ENCODE measurements at places on chromosomes 11 and 22.

DNA sequence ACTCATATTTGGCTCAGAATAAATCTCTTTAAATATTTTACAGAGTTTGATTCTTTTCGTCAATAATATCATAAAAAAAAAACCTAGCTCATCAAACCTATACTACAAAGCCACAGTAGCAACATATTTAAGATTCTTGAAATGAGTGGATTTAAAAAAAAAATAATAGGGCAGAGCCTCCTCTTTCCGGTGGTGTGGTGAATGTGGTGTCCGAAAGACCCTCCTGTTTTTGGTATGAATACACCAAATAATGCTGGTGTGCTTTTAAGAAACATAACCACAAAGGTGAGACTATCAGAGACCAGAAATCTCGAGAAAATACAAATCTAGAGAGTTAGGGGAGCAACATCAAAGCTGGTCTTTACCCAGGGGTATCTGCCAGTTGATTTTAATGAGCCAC is 342.6 kb downstream of the TBC1D22A start:
- no peak for DNase-seq

DNA sequence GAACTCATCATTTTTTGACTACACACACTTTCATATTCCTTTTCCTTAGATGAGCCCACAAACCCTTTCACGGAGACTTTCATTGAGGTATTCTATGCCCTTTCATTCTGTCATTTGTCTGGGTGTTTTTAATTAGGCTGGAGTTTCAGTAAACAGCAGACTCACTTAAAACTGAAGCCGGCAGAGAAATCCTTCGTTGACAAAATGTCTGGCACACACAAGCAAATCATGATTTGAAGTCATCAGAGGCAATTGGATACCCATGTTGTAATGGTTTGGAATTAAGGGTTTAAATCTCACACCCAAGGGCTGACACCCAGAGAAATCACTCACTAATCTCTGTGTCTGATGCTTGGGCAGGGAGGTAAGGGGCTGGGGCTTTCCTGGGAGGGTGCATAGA is 127.1 kb downstream of the EHF start:
- DNase-seq, result no peak

- DNase-seq, result no peak
Observed at GRCh38 chr11:64546176-64546575, 44.8 kb upstream of the SLC22A12 start.

- no peak for DNase-seq
Observed at GRCh38 chr11:8268530-8269400, 5.1 kb upstream of the LMO1 start.

GRCh38 chr22:36218648-36219193 is 17.1 kb upstream of the APOL4 start:
- DNase-seq, result no peak

- DNase-seq, result no peak
Observed at GRCh38 chr11:130390071-130390758, 38.2 kb downstream of the ADAMTS8 start.

DNA sequence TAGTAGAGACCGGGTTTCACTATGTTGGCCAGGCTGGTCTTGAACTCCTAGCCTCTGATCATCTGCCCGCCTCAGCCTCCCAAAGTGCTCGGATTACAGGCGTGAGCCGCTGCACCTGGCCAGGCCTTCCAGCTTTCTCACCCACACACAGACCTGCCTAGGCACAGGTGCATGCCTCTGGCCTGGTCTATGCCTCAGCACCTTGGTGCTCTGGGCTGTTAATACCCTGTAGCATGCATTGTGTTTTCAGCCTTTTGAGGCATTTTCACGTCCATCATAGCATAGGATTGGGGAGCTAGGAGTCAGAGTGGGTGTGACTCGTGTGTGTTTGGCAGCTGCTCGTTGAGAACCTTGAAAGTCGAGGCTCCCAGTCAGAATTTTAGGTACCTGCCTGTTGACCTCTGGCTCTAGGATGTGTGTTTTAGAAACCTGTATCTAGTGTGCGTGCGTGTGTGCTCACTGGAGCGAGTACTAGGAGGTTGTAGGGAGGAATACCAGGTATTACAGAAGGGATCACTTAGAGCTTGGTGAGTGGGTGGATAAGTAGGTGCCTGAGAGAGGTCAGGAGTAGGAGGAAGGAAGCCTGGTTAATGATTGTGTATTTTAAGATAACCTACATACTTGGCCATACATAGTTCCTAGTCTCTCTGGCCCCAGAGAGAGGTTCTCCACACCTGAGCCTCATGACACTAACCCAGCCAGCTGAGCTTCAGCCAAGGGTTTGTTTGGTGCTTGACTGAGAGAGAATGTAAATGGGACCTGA is 20.0 kb downstream of the CRKL start:
- no peak for DNase-seq

DNA sequence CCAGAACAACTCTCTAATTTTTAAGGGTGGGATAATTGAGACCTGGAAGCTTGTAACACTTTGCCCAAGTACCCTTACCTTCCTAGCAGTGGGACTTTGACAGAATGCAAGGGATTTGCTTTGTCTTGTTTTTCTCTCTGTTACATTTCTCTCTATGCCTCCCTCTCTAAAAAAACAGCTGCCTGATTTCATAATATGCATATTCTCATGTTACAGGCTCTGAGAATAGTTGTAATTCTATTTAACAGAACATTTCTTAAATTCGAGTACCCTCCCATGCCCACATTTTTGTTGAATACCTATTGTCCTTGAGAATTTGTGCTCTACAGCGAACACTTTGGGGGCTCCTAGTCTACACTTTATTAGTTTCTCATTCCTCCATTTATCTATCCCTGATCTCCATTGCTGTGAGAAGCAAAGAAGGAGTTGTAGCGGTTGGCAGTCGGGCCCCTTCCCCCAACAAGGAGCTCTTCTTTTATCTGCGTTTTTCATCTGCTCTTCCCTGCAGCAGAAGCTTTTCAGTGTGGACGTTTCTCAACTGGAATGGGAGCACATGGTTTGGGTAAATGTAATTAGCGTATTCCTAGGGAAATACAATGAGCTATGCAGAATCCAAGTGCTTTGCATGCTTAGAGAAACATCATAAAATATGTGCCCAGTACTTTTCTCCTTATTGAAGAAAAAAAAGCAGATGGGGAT is 117.7 kb upstream of the CCDC90B start:
- no peak for DNase-seq

- DNase-seq, result no peak
Observed at GRCh38 chr22:48240148-48240934, 1477.9 kb downstream of the TBC1D22A start.
